Endothelial cell of coronary artery (primary cell): ENCODE measurements at places on chromosomes 1 and 21. TPM values are rescaled to one million over a fixed set of nuclear protein-coding genes. Genes with fewer than 3 reads are reported as not detected.

The SERTAD4 gene
- total RNA-seq: 1.1 and 1.4 TPM in 2 replicates

The IFI44L gene
- 1.2 and 4.5 TPM in 2 replicates for total RNA-seq

The CLCNKA gene
- not detected in 2 replicates for total RNA-seq

The PKLR gene
- under 0.01 TPM in 1 of 2 replicates, not detected in the other for total RNA-seq
